Hippocampal formation (tissue), 2 donors: ENCODE measurements at places on chromosomes 16 and 17.
A peak's percentile ranks its signal among the peaks of the same experiment; 100 is the strongest.

GRCh38 chr16:86630471-86630870 is 52.1 kb downstream of the FOXL1 start:
- no peak for DNase-seq

- no peak for DNase-seq
Measured at GRCh38 chr16:58440131-58440530, 47.9 kb downstream of the GINS3 start.

DNA sequence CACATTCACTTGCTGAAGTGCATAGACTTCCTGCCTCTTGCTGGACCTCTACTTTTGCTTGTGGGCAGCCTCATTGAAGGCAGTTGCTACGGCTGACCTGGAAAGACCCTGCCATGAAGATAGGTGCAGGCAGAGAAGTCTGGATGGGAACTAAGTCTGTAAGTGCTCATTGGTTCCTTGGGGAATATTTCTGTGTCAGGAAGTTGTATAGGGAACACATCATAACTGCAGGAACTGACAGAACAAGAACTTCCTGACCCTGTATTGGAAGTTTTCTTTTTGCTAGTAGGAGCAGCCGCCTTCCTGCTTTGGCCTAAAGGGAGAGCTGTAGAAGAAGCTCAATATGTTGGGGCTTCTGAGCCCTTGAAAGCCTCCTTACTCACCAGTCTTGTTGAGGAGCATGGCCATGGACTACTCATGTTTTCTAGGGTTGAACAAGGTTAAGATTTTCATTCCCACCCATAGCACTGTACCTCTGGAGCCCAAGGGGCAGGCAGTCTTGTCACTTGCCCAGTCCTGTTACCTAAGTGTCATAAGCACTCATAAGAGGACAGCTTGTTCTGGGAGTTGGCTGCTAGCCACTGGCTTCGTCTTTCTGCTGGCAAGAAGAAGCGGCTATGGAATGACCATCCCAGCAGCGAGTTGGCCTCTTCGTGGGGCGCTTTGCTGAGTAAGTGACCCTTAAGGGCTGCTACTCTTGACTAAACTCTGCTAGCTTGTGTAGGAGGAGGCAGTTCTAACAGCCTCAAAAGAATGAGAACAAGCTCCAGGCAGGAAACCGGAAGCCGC is 7.2 kb downstream of the UBFD1 start:
- DNase-seq: no peak

GRCh38 chr17:82201498-82201910 is 11.1 kb downstream of the CCDC57 start:
- DNase-seq: no peak

DNA sequence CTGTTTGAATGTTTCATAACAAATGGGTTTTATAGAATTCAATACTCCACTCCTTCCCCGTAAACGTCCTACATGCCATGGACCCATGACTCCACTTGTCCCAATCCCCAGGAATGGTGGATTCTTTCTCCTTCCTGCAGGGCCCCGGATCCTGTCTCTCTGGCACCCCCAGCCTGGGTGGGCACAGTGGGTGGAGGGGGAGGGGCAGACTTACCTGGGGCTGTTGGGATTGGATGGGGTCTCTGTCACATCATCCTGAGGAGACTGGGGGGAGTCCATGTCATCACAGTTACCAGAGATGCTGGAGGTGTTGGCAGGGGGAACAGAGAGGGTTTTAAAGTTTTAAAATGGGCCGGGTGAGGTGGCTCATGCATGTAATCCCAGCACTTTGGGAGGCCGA is 13.2 kb downstream of the TRPV3 start:
- DNase-seq: no peak

DNA sequence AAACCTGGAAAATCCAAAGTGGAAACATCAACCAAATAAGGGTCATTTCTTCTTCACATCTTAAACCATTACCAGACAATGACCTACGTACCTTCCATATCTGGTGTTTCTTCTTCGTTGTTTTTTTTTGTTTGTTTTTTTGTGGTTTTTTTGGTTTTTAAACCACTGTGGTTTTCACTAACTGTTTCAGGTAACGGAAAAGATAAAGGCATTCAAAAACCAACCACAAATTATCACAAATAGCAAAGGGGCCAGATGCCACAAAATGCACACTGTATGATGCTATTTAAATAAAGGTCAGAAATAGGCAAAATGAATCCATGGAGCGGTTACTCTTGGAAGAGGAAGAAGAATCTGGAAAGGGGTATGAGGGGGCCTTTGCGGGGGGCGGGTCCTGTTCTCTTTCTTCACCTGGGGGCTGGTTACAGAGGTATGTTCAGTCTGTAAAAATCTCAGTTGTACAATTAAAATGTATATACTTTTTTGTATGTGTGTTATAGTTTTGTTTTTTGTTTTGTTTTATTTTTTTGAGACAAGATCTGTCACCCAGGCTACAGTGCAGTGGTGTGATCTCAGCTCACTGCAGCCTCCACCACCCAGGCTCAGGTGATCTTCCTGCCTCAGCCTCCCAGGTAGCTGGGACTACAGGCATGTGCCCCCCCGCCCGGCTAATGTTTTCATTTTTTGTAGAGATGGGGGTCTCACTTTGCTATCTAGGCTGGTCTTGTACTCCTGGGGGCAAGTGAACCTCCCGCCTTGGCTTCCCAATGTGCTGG is 29.6 kb downstream of the LITAF start:
- DNase-seq: no peak

GRCh38 chr17:4476511-4477070 is 22.1 kb upstream of the SPNS2 start:
- DNase-seq: no peak

GRCh38 chr17:292016-292415 is 60.6 kb downstream of the RPH3AL start:
- DNase-seq: no peak

- no peak for DNase-seq
Measured at GRCh38 chr17:2937331-2938003, 125.9 kb downstream of the OR1D5 start.

DNA sequence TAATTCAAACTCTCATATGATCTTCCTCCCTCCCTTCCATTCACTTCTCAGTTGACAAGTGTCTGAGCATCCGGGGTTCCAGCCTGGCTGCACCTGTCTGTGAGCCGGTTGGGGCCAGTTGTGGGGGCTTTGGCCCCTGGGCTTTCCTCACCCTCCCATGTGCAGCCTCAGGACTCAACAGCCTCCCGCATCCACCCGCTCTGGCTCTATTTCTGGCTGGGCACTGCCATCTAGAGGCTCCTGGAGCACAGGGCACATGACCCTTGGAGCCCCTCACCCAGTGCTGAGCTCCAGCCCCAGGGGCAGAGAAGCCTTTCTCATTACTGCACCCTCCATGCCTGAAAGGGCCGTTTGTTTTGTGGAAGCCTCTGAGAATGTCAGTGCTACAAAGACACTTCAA is 43.3 kb downstream of the HAPSTR1 start:
- peak; percentile 34 for DNase-seq

GRCh38 chr17:77131904-77132303 is 8.9 kb upstream of the SEC14L1 start:
- no peak for DNase-seq
